Fibroblast of the aortic adventitia (primary cell): ENCODE measurements at places on chromosomes 1 and 21. TPM values are rescaled to one million over a fixed set of nuclear protein-coding genes. Genes with fewer than 3 reads are reported as not detected.

The TNFRSF18 gene
- not detected in 2 replicates for total RNA-seq

The PGLYRP4 gene
- not detected in 2 replicates for total RNA-seq

The HLX gene
- total RNA-seq: 4.1 and 25.4 TPM in 2 replicates

The FAM177B gene
- not detected in 2 replicates for total RNA-seq

- no peak for DNase-seq
These were observed 31.2 kb upstream of the SYNC start for GRCh38 chr1:32733582-32734321.

DNA sequence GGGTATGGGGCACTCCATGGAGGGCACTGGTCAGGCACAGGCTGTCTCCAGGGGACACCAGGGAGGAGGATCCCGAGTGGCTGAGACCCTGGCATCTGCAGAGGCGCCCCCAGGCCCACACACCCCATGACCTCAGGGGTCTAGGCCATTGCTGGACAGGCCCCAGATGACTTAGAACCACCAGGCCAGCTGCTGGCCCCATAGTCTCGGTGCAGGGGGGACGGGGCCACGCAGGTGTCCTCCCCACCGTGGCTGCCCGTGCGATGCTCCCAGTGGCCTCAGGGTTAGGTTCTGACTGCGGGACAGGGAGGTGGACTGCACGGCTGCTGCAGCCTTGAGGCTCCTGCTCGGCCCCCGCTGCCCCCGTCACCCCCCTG is 44.0 kb downstream of the MORN1 start:
- no peak for DNase-seq

- DNase-seq: no peak
These were observed 35.7 kb downstream of the FNBP1L start for GRCh38 chr1:93483606-93484005.

DNA sequence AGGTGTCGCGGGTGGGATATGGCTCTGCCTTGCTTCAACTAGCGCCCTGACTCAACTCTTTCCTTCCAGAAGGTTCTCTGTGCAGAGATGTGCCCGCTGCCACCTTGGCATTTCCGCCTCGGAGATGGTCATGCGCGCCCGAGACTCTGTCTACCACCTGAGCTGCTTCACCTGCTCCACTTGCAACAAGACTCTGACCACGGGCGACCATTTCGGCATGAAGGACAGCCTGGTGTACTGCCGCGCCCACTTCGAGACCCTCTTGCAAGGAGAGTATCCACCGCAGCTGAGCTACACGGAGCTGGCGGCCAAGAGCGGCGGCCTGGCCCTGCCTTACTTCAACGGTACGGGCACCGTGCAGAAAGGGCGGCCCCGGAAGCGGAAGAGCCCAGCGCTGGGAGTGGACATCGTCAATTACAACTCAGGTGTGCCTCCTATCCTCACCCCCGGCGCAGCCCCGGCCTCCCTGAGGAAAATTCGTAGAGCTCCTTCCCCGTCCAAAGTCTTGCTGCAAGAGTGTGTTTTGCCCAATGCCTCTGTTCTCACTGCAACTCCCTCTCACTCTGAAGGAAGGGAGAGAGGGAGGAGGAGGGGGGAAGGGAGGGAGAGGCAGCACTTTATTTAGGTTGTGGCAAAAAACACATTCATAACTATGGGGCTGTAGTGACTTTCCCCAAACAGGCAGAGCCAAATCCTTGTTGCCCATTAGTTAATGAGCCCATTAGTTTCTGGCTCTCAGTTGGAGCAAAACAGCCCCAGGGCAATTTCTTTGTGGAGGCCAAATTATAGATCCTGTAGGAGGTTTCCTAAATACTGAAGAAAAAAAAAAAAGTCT is 4.3 kb downstream of the LHX9 start:
- no peak for DNase-seq
